ENCODE measurements at places on chromosomes 5 and 9. TPM values are rescaled to one million over a fixed set of nuclear protein-coding genes. Genes with fewer than 3 reads are reported as not detected.

- no peak overlapping the region for H3K27ac ChIP-seq
- peaks cover 3% of the 10 kb centered on the region for H3K36me3 ChIP-seq
- H3K27me3 ChIP-seq: peaks cover 8% of the 10 kb centered on the region
- H3K4me3 ChIP-seq: no peak overlapping the region
These were observed 5.5 kb upstream of the ESM1 start for GRCh38 chr5:54990841-54991258.

GRCh38 chr5:103512500-103512899, 50.1 kb downstream of the NUDT12 start:
- H3K4me1 ChIP-seq: no peaks in the 10 kb centered on the region
- no peaks in the 10 kb centered on the region for H3K36me3 ChIP-seq
- H3K27me3 ChIP-seq: peaks cover 2% of the 10 kb centered on the region
- DNase-seq: no peak
- H3K27ac ChIP-seq: no peak overlapping the region
- H3K4me3 ChIP-seq: no peak overlapping the region

The NSG2 gene
- total RNA-seq: not detected

The GZMA gene
- total RNA-seq: 96.9 TPM

The CTXN3 gene
- not detected for total RNA-seq

GRCh38 chr9:113695440-113695851, 180.7 kb upstream of the ZNF618 start:
- H3K4me1 ChIP-seq: peaks cover 10% of the 10 kb centered on the region
- H3K27ac ChIP-seq: no peak overlapping the region
- no peak overlapping the region for H3K4me3 ChIP-seq
- H3K36me3 ChIP-seq: no peaks in the 10 kb centered on the region

- no peaks in the 10 kb centered on the region for H3K36me3 ChIP-seq
- H3K4me1 ChIP-seq: peaks cover 54% of the 10 kb centered on the region
- peaks cover 1% of the 10 kb centered on the region for H3K27me3 ChIP-seq
- DNase-seq: peak; percentile 31
- peak overlapping the region; percentile 46 for H3K4me3 ChIP-seq
- H3K27ac ChIP-seq: peak overlapping the region; percentile 68
These were observed 314.4 kb downstream of the GADD45G start for GRCh38 chr9:89919171-89919681.

GRCh38 chr5:54446379-54446732, 9.1 kb upstream of the HSPB3 start:
- no peak overlapping the region for H3K27ac ChIP-seq
- peaks cover 5% of the 10 kb centered on the region for H3K4me1 ChIP-seq
- no peaks in the 10 kb centered on the region for H3K36me3 ChIP-seq
- peaks cover 9% of the 10 kb centered on the region for H3K27me3 ChIP-seq
- DNase-seq: no peak
